ENCODE measurements at places on chromosomes 1 and 21. TPM values are rescaled to one million over a fixed set of nuclear protein-coding genes. Genes with fewer than 3 reads are reported as not detected.

IFNAR1 gene
- total RNA-seq = 6.8 TPM

BMP8B gene
- not detected for total RNA-seq

BCL2L15 gene
- 0.48 TPM for total RNA-seq

GRCh38 chr1:54559111-54559548 is 11.1 kb downstream of the ACOT11 start:
- no peaks in the 10 kb centered on the region for H3K36me3 ChIP-seq
- no peaks in the 10 kb centered on the region for H3K4me1 ChIP-seq
- H3K4me3 ChIP-seq = no peak overlapping the region
- no peak overlapping the region for H3K27ac ChIP-seq

- H3K36me3 ChIP-seq = peaks cover 72% of the 10 kb centered on the region
- no peak overlapping the region for H3K27ac ChIP-seq
- no peaks in the 10 kb centered on the region for H3K27me3 ChIP-seq
- no peaks in the 10 kb centered on the region for H3K4me1 ChIP-seq
- no peak for DNase-seq
Measured at GRCh38 chr21:33247599-33247998, 17.9 kb downstream of the IFNAR2 start.

- DNase-seq = no peak
- no peaks in the 10 kb centered on the region for H3K27me3 ChIP-seq
- no peaks in the 10 kb centered on the region for H3K36me3 ChIP-seq
- no peak overlapping the region for H3K4me3 ChIP-seq
- no peak overlapping the region for H3K27ac ChIP-seq
Measured at GRCh38 chr1:92515796-92516201, 29.1 kb upstream of the GFI1 start.

DNA sequence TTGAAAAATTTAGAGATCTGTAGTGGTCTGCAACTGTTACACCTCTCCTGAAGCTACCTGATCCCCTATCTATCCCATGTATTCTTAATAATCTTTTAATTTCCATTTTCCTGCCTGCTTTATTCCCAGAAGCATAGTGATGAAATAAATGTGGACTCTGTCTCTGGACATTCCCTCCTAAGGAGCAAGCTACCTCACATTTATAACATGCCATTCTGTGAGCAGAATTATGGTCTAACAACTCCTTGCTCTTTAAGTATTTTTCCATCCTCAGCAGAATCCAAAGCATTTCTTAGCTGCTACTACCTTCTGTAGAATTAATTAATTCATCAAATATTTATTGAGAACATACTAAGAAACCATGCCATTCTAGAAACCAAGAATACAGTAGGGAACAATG is 15.1 kb downstream of the CRP start:
- DNase-seq = no peak
- H3K27ac ChIP-seq = no peak overlapping the region
- H3K27me3 ChIP-seq = no peaks in the 10 kb centered on the region
- H3K4me3 ChIP-seq = no peak overlapping the region
- H3K36me3 ChIP-seq = no peaks in the 10 kb centered on the region

DNA sequence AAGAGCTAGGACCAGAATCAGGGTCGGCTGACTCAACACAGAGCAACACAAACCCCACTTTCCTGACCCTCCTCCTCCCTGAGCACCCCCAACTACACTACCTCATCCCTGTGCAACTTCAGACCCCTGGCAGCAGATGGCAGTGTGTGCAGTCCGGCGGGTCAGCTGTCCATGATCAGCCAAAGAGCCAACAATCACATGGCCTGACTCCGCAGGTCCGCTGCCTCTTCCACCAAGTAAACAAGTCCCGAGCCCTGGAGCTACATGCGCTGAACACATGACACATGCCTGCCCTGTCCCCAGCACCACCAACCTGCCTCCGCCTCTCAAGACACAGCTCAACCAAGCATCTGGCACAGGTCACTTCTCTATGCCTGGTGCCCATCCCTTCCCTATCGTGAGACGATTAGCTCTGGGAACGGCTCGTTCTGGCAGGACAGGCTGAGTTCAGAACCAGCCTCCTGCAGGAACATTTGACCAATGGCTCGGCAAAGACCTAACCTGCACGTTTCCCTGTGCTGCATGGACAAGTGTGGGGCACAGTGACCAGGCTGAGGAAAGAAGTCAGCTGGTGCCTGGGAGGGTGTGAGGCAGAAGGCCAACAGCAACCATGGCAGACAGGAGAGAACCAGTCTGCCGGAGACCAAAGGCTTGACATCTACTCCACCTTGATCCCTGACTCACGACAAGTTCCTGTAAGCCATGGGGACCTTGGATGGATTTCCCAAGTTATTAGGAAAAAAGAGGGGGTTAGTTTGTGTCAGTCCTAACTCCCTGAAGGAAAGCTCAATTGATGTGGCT is 60.3 kb downstream of the CD46 start:
- H3K4me3 ChIP-seq = no peak overlapping the region
- H3K27me3 ChIP-seq = no peaks in the 10 kb centered on the region
- H3K4me1 ChIP-seq = peaks cover 94% of the 10 kb centered on the region
- H3K36me3 ChIP-seq = peaks cover 66% of the 10 kb centered on the region
- H3K27ac ChIP-seq = peak overlapping the region; percentile 29

DNA sequence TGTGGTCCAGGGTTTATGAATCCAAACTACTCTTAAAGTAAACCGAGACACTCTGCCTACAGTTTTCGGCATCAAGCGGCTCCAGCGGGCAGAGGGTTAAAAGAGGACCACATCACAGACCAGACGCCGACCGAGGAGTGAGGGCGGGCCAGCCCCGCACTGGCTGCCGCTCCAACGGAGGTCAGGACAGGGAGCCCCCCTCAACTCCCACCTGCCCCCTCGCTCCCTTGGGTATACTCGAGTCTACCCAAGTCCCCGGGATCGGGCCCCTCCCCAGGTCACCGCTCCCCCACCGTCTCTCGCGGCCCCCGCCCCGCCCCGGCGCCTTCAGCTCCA is 312 bp downstream of the ARNT start:
- DNase-seq = peak; percentile 78
- H3K27me3 ChIP-seq = no peaks in the 10 kb centered on the region
- H3K4me1 ChIP-seq = peaks cover 13% of the 10 kb centered on the region
- peak overlapping the region; percentile 69 for H3K27ac ChIP-seq

DNA sequence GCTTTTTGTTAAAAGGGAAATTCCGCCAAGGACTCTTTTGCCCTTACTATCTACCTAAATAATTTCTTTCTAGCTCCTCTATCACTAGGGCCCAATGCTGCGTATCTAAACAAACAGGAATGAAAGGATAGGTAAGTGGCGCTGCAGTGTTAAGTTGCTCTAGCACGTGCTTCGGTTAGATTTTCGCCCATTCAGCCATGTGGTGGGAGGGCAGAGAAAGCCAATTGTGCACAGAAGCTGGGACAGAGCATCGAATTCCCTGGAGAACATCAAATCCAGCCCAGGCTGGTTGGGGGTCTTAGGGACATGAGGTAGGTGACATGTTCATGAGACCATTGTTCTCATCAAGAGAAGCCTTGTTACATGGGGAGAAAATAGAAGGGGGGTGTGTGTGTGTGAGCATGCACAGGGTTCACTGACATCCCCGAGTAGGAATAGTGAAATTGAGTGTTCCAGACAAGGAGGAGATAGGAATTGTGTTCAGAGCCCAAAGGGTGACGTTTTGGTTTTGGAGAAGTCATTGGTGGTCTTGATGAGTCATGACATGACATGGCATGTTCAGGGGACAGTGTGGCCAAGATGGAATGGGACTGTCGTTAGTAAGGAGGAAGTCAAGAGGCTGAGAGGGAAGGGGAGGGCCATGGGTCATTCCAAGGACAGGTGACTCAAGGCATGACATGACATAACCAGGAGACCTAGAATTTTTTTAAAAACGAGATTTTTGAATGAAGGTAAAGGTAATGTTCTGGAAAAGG is 107.1 kb downstream of the TLR5 start:
- no peak overlapping the region for H3K27ac ChIP-seq
- peaks cover 1% of the 10 kb centered on the region for H3K4me1 ChIP-seq
- DNase-seq = no peak
- no peak overlapping the region for H3K4me3 ChIP-seq
- H3K36me3 ChIP-seq = no peaks in the 10 kb centered on the region
- H3K27me3 ChIP-seq = no peaks in the 10 kb centered on the region

Measured in Karpas-422 (cell line).